Psoas muscle (tissue), 8 donors: ENCODE measurements at places on chromosomes 13 and 19.
A peak's percentile ranks its signal among the peaks of the same experiment; 100 is the strongest.

- H3K4me3 ChIP-seq = no peak overlapping the region
- DNase-seq = no peak
- peaks cover 43% of the 10 kb centered on the region for H3K4me1 ChIP-seq
- peaks cover 38% of the 10 kb centered on the region for H3K36me3 ChIP-seq
- H3K27ac ChIP-seq = no peak overlapping the region
These were observed 19.2 kb downstream of the ITM2B start for GRCh38 chr13:48252176-48252575.

- DNase-seq = peak; percentile 24
- no peak overlapping the region for H3K4me3 ChIP-seq
- no peak overlapping the region for H3K27ac ChIP-seq
- H3K27me3 ChIP-seq = no peaks in the 10 kb centered on the region
- H3K4me1 ChIP-seq = peaks cover 8% of the 10 kb centered on the region
These were observed 56.0 kb downstream of the CDADC1 start for GRCh38 chr13:49303533-49304252.

DNA sequence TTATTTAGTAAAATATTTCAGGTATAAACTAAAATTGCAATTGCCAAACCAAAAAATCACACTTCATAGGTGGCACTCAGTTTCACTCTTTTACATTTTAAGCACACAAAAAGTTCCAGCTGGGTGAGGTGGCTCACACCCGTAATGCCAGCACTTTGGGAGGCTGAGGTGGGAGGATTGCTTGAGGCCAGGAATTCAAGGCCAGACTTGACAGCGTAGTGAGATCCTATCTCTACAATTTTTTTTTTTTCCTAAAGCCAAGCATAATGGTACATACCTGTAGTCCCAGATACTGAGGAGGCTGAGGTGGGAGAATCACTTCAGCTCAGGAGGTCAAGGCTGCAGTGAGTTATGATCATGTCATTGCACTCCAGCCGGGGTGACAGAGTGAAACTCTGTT is 20.6 kb upstream of the SLC46A3 start:
- H3K27me3 ChIP-seq = peaks cover 3% of the 10 kb centered on the region
- H3K4me3 ChIP-seq = no peak overlapping the region
- no peak for DNase-seq

- no peaks in the 10 kb centered on the region for H3K36me3 ChIP-seq
- H3K27ac ChIP-seq = no peak overlapping the region
- DNase-seq = no peak
- H3K27me3 ChIP-seq = no peaks in the 10 kb centered on the region
These were observed 23.1 kb downstream of the EPSTI1 start for GRCh38 chr13:42968906-42969305.

GRCh38 chr13:74200081-74200480 is 65.9 kb upstream of the KLF12 start:
- no peak for DNase-seq
- peaks cover 8% of the 10 kb centered on the region for H3K4me1 ChIP-seq
- H3K27me3 ChIP-seq = no peaks in the 10 kb centered on the region
- H3K4me3 ChIP-seq = no peak overlapping the region
- no peaks in the 10 kb centered on the region for H3K36me3 ChIP-seq
- no peak overlapping the region for H3K27ac ChIP-seq

GRCh38 chr19:31055454-31055853 is 293.8 kb downstream of the TSHZ3 start:
- DNase-seq = no peak
- H3K27ac ChIP-seq = no peak overlapping the region
- H3K27me3 ChIP-seq = no peaks in the 10 kb centered on the region
- no peak overlapping the region for H3K4me3 ChIP-seq
- no peaks in the 10 kb centered on the region for H3K36me3 ChIP-seq

DNA sequence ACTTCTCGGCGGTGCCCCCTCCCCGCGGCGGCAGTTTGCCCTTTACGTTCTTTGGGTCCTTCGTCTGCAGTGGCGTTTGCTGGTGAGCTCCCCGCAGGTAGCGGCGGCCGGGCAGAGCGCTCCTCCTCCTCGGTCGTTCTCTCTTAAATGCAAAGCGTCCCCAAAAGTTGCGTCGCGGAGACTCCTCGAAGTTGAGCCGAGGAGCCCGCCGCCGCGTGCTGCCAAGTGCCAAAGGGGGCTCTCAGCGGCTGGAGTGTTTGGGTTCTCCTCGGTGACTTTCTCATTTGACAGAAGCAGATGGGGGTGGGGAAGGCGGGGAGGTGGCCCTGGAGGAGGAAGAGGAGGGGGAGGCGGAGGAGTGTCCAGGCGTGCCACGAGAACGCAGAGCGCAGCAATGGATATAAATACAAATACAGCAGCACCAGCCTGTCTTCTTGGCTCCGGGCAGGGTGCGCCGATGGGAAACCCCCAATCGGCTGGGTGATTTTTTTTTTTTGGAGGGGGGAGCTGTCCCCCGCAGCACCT is at the start of gene SOX21:
Gene SOX21 (minus strand): TSS at position 259 of the 525 bp plus-strand sequence. CDS start 496 bp downstream, outside the sequence.
- no peaks in the 10 kb centered on the region for H3K36me3 ChIP-seq
- DNase-seq = no peak
- H3K27ac ChIP-seq = no peak within 1 kb of the TSS
- peak within 1 kb of the TSS; percentile 58 for H3K4me3 ChIP-seq
- peaks cover 38% of the 10 kb centered on the region for H3K27me3 ChIP-seq
- H3K4me1 ChIP-seq = peaks cover 6% of the 10 kb centered on the region

DNA sequence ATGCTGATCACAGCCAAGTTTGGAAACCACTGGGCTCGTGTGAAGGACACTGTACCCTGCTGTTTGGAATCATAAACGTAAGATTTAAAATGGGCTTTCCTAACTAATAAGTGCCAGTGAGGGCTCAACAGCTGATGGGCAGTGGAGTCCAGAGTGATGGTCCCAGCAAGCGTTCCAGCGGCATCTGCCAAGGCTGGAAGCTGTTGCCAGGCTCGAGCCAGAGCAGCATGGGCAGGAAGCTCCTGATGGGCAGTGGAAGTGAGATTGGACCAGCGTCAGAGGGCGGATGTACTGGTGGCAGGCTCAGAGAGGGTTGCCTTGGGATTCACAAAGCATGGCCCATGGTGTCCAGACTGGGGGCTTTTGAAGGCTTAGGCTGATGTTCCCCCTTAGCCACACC is 30.2 kb downstream of the COL4A2 start:
- H3K4me1 ChIP-seq = peaks cover 22% of the 10 kb centered on the region
- no peak for DNase-seq
- no peaks in the 10 kb centered on the region for H3K36me3 ChIP-seq

- DNase-seq = no peak
- no peak overlapping the region for H3K4me3 ChIP-seq
- H3K4me1 ChIP-seq = no peaks in the 10 kb centered on the region
- no peaks in the 10 kb centered on the region for H3K36me3 ChIP-seq
These were observed 5.8 kb upstream of the CYP2S1 start for GRCh38 chr19:41186971-41187883.

- no peak overlapping the region for H3K27ac ChIP-seq
- H3K4me3 ChIP-seq = no peak overlapping the region
- no peak for DNase-seq
- H3K4me1 ChIP-seq = no peaks in the 10 kb centered on the region
- H3K27me3 ChIP-seq = no peaks in the 10 kb centered on the region
These were observed 14.9 kb downstream of the LAIR2 start for GRCh38 chr19:54517483-54517882.

DNA sequence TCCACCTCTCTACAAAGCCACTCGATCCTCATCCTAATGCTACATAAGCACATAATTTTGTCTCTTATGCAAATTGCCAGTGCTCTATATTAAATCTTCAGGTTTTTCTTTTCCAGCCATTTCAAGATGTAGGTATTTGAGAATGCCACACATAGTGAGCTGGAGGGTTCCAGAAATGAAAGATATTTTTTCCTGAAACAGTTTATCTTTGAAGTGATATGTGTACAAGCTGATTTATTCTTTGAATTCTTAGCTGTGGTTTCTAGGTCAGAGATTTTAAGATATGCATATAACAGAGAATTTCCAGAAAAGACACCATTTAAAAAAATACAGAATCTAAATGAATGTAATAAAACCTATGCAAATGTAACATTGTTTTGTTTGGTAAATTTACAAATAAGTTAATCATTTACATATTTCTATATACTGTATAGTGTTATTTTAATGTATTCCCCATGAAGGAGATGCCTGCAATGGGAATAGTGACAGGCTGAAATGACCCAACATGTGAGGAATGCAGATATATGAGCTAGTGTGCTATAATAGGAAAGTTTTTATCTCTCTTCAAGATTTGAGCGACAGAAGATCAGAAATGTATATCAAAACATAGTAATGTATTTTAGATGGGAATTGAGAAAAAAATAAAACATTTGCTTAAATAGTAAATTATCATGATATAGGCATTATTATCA is 570.2 kb downstream of the SLITRK1 start:
- no peak overlapping the region for H3K4me3 ChIP-seq
- no peak for DNase-seq
- no peaks in the 10 kb centered on the region for H3K36me3 ChIP-seq

GRCh38 chr19:43618921-43619261 is 538 bp downstream of the ZNF428 start:
- H3K27me3 ChIP-seq = no peaks in the 10 kb centered on the region
- H3K4me3 ChIP-seq = peak overlapping the region; percentile 76
- peak overlapping the region; percentile 95 for H3K27ac ChIP-seq
- H3K36me3 ChIP-seq = peaks cover 4% of the 10 kb centered on the region

- no peak overlapping the region for H3K4me3 ChIP-seq
- peaks cover 3% of the 10 kb centered on the region for H3K27me3 ChIP-seq
- H3K27ac ChIP-seq = no peak overlapping the region
- H3K36me3 ChIP-seq = no peaks in the 10 kb centered on the region
- no peaks in the 10 kb centered on the region for H3K4me1 ChIP-seq
These were observed 212.8 kb upstream of the KLF12 start for GRCh38 chr13:74346960-74347359.

GRCh38 chr19:42111384-42111783 is 20.9 kb downstream of the POU2F2 start:
- DNase-seq = no peak
- H3K27me3 ChIP-seq = peaks cover 2% of the 10 kb centered on the region
- H3K4me3 ChIP-seq = no peak overlapping the region
- no peaks in the 10 kb centered on the region for H3K4me1 ChIP-seq
- no peak overlapping the region for H3K27ac ChIP-seq

DNA sequence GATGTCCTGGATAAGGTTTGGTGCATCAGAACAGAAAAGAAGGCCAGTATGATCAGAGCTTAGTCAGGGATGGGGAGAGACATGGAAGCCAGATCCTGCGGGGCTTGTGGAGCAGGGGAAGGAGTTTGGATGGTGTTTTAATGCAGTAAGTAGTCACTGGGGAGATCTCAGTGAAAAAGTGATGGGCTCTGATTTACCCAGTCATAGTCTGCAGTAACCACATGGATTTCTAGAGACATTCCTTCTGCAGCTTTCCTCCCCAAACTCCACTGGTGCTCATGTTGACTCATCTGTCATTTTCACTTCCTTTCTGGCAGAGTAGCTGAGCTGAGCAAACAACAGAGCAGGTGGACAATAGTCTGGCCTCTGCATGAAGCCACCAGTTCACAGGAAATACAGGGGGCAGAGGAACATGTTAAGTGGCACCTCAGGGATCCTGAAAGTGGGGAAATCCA is 144.1 kb downstream of the DPF1 start:
- no peak for DNase-seq
- H3K27ac ChIP-seq = no peak overlapping the region
- H3K4me3 ChIP-seq = no peak overlapping the region

DNA sequence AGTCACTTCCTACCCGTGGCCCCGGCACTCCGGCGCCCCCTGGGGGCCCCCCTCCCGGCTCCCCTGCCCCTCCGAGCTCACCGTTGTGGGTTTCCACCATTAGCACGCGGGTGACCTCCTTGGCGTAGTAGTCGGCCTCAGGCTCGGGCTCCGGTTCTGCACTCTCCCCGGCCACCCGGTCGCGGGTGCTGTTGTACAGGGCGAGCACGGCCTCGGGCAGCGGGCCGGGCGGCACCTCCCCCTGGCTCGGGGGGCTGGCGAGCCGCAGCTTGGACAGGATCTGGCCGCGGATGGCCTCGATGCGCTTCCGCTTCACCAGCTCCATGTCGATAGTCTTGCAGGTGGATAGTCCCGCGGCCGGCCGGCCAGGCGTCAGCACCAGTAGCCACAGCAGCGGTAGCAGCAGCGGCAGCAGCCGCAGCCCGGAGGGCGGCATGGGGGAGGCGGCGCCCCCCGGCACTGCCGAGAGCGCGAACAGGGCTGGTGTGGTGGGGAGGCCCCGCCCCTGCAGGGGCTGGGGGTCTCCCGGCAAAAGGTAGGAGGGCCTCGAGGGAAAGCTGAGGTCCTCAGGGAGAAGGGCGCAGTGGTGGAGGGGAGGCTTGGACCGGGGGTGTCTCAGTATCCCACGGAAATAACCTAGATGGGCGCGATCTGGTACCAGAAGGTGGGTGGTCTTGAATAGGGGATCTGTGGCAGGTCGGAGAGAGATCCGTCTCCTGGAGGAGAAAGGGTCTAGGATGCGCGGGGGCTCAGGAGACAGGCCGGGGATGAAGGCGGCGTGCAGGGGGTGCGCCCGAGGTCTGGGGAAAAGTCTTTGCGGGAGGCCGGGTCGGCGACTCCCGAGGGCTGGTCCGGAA is 885 bp downstream of the TGFB1 start:
- H3K36me3 ChIP-seq = no peaks in the 10 kb centered on the region
- H3K4me3 ChIP-seq = peak overlapping the region; percentile 69
- H3K4me1 ChIP-seq = peaks cover 3% of the 10 kb centered on the region
- peaks cover 38% of the 10 kb centered on the region for H3K27me3 ChIP-seq

DNA sequence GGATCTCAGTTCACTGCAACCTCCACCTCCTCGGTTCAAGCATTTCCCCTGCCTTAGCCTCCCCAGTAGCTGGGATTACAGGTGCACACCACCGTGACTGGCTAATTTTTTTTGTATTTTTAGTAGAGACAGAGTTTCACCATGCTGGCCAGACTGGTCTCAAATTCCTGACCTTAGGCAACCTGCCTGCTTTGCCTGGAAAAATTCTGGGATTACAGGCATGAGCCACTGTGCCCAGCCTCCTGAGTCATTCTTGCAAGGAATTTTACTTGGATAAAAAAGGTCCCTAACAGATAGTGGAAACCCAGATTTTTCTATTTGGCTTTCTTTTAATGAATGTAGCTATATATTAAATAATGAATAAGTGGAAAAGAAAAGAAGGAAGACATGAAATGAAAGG is 449.9 kb upstream of the ATXN8OS start:
- no peaks in the 10 kb centered on the region for H3K27me3 ChIP-seq
- DNase-seq = no peak
- no peak overlapping the region for H3K4me3 ChIP-seq
- H3K36me3 ChIP-seq = no peaks in the 10 kb centered on the region

GRCh38 chr13:46580362-46580839 is 27.4 kb downstream of the LRCH1 start:
- DNase-seq = no peak
- H3K36me3 ChIP-seq = no peaks in the 10 kb centered on the region
- peaks cover 34% of the 10 kb centered on the region for H3K4me1 ChIP-seq
- no peak overlapping the region for H3K4me3 ChIP-seq

DNA sequence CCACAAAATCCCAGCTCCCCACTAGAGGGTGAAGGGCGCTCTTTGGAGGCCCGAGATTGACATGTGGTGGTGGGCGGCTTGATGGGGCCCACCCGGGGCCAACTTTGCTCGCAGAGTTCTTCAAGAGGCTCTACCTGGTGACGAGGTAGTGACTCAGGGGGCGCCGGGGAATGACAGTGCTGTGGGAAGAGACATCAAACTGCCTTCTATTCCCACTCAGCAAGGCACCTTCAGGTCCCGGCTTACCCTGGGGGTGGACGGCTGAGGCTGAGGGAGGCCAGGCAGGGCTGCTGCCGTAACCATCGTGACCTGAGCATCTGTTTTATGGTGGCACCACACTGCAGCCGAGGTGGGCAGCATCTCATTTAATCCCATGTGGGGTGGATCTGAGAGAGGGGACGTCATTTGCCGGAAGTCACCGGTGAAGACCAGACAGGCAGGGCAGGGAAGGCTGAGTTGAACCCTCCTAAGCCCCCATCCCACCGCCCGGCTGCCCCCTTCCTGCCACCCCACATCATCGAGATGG is 1.6 kb downstream of the LINGO3 start:
- no peak overlapping the region for H3K4me3 ChIP-seq
- peaks cover 9% of the 10 kb centered on the region for H3K4me1 ChIP-seq
- no peaks in the 10 kb centered on the region for H3K36me3 ChIP-seq
- no peak for DNase-seq
